ENCODE measurements at places on chromosomes 1 and 21.

- no peak for DNase-seq
Observed at GRCh38 chr1:50350868-50351267, 72.4 kb downstream of the DMRTA2 start.

DNA sequence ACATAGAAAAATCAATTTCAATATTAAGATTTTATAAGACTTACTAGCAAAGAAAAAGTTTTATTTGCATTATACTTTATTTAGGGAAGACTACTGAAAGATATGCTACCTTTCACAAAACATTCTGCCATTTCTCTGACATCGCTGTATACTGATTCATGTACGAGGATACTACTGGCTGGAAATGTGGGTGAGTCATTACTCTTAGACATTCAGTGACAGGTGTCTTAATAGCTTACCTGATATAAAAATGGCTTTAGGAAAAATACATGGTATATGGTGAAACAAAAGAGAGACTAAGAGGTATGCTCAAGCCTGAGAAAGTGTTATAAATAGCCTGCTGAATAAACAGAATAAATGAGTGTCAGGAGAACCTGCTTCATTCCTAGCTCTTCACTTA, 73.0 kb upstream of the EXO1 start:
- DNase-seq: no peak

DNA sequence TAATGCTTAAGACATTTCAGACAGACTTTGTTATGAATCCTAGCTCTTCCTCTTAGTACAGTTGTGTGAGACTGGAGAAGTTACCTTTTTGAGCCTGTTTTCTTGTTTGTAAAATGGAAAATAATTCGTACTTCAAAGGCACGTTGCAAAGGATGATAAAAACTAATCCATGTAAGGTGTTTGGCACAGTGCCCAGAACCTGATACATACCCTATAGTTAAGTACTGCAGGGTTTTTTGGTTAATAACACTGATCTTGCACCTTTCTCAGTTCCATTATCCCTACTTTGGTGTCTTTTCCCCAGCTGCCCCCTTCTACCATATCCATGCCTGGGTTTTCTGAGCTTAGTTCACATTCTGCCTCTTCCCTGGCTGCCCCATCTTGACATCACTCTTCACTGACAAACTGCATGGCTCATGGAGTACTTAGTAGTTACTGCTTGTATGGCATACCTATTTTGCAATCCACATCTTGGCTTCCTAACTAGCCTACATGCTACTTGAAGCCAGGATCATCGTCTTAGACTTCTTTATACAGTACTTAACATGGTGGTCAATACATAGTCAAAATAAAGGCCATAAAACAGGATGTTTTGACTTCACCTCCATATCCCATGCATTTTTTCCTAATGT, 10.1 kb downstream of the CCDC185 start:
- DNase-seq: no peak

GRCh38 chr1:205004351-205004750, 38.7 kb upstream of the CNTN2 start:
- DNase-seq: no peak

DNA sequence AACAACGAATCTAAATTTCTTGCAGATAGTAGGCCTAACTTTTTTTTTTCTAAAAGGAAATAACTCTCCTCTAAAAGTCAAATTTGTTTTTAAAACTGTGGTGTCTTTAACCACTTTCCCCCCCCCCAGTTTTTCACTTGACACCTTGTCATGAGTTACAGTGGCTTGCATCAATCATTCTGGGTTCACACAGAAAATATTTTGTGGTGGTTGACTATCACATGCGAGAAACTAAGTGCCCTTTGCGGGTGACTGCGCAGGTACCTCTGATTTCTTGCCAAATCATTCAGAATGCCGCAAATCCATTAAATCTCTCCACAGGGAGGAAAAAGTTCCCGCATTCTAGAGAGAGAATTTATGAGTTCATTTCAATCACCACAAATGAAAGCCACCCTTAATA, 23.8 kb upstream of the SAMSN1 start:
- no peak for DNase-seq

DNA sequence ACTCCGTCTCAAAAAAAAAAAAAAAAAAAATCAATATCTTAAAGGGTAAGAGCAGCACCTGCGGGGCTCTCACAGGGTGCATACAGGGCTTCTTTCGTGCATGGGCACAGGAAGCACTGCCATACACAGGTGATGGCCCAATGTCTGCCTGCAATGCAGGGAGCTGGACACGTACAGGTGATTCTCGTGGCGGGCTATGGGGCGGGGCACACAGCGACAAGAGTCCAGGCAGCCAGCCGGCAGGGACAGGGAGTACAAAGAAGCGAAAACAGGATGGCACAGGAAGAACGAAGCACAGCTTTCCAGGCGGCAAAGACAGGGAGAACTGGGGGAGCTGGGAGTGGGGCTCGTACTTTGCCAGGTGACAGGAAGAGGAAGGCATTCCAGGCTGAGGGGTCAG, 1.6 kb downstream of the KIF17 start:
- DNase-seq: no peak

GRCh38 chr1:76428028-76428427, 353.5 kb downstream of the ST6GALNAC3 start:
- no peak for DNase-seq

DNA sequence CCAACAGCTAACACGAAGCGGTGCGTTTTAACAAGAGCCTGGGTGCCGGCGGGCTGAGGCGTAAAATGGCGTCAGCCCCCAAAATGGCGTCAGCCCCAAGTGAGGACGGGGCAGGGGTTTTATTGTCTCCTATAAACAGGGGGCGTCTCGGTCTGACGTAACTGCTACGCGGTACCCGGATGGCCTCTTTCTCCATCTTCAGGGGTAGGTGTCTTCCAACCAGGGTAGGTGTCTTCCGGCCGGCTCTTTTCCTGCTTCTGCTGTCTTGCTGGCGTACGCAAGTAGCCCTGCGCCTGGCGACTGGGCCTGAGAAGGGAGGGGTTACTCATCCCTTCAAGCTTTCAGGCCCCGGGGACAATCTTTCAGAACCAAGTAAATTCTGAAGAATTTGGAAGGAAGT, 45.3 kb downstream of the LGR6 start:
- no peak for DNase-seq

All from activated T-cell treated with anti-CD3 and anti-CD28 coated beads, Interleukin-2, amount 50 U/mL, for 1 hour (primary cell).